ENCODE measurements at places on chromosomes 13 and 19. TPM values are rescaled to one million over a fixed set of nuclear protein-coding genes. Genes with fewer than 3 reads are reported as not detected.

LPAR2 gene
- polyA plus RNA-seq, result 2.3 TPM

GRCh38 chr19:17180997-17181702 lies 34.0 kb upstream of the USE1 start:
- no peak for DNase-seq

ATXN8OS gene
- not detected for polyA plus RNA-seq

TGFBR3L gene
- not detected for polyA plus RNA-seq

DNA sequence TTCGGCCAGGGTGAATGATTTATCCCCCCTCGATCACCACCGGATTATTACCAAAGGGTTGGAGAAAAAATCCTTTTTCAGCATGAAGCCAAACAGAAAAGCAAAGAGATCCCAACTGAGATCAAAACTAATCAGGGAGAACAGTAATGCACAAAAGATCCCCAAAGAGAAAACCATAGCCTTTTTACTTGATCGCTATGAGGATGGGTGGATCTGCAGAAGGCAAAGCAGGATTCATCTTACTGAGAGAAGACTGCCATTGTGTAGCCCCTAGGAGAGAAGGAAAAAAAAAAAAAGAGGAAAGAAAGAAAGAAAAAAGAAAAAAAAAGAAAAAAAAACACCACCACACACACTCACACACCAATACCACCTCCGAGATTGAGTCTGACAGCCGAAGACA lies at the start of gene FGF14:
Gene FGF14 (minus strand): TSS at position 283 of the 400 bp plus-strand sequence.
- no peak for DNase-seq

All from AG04450 (cell line).